ENCODE measurements at places on chromosomes 16 and 17.

DNA sequence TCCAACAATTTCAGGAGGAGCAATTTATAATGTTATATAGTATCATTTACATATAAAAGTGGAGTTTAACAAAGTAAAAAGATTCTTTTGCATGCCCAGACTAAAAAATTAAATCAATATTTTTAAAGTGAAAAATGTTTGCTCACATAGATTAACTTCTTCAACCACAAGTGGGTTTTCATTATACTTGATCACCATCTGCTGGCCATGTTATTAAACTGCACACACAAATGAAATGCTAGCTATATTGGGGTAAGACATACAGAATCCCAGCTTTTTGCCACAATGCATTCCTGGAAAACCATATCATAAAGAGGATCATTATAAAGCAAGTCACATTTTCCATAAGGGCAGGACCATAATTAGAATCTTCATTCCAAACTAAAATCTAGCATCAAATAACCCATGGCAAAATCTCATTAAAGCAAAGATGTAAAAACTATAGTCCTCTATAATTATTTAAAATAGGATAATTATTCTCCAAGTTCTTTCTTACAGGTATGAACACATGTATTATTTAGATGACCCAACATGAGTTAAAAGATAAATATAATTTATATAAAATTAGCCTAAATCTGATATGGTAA lies 26.3 kb downstream of the CEP112 start:
- peak; percentile 71 for DNase-seq

GRCh38 chr16:8888951-8889892 lies 7.1 kb downstream of the LITAFD start:
- DNase-seq = no peak

DNA sequence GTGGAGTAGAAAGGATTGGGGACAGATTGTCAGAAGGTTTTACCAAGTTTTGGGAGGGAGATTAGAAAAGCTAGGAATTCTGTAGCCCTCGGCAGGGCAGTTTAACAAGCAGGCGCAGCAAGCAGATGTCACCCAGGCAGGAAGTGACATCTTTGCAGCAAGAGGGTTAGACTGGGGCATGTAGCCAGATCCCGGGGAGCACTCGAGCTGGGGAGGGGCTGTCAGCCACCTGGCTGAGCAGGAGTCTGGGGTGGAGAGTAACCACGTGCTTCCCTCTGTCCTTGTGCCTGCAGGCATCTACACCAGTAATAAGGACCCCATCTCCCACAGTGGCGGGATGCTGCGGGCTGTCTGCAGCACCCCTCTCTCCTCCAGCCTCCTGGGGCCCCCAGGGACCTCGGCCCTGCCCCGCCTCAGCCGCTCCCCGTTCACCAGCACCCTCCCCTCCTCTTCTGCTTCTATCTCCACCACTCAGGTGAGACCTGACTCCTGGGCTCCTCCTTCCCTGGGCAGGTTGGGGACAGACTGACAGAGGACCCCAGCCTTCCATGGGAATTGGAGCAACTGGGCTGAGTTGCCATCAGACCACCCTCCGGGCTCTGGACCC lies 12.2 kb downstream of the MLLT6 start:
- DNase-seq = no peak

- DNase-seq = no peak
These were observed 1.2 kb upstream of the MIF4GD start for GRCh38 chr17:75271955-75272847.

DNA sequence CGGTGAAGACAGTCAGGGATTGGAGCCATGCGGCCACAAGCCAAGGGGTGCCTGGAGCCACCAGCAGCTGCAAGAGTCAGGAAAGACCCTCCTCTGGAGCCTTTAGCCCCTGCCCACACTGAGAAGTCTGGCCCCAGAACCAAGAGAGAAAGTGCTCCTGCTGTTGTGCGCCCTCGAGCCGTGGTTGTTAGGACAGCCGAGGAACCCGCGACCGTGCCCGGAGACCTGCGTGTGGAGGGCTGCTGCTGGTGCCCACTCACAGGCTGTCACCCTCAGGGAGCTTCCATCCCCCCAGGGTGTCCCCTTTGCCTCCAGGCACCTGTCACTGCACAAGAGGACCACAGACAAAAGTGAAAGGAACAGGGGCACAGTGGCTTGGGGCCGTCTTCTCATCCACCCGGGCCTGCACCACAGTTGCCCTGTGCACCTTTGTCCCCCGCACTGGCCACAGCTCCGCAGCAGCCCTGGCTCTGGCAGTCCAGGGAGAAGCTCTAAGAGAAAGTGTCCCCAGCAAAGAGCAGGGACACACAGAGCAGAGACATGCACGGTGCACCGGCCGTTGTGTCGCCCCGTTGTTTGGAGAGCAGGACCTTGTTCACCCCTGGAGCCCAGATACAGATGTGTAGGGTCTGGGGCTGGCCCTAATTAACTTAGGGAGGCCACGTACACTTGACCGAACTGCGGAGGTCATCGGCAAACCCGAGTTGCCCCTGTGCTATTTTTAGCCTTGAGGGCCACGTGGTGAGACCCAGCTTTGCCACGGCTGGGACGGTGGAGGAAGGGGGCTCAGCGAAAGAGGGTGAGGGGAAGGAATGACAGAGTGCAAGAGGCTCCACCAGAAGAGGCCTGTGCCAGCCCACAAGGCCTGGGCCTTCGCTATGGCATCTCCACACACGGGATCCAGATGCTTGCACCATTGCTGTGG lies 329.2 kb downstream of the C16orf95 start:
- no peak for DNase-seq

DNA sequence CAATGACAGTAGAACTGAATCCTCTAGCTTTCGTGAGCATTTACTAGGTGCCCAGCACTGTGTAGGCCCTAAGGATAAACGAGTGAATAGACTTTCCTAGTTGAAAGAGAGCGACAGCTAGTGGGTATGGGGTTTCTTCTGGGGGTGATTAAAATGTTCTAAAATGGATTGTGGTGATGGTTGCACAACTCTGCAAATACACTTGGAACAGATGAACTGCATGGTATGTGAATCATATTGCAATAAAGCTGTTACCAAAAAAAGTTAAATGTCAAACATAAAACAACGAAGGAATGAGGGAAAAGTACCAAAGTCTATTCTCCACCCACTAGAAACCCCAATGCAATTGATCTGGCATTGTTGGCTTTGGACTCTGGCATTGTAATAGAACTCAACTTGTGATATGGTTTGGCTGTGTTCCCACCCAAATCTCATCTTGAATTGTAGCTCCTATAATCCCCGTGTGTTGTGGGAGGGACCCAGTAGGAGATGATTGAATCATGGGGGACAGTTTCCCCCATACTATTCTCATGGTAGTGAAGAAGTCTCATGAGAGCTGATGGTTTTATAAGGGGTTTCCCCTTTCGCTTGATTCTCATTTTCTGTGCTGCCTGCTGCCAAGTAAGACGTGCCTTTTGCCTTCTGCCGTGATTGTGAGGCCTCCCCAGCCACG lies 70.5 kb downstream of the MARF1 start:
- DNase-seq = no peak

DNA sequence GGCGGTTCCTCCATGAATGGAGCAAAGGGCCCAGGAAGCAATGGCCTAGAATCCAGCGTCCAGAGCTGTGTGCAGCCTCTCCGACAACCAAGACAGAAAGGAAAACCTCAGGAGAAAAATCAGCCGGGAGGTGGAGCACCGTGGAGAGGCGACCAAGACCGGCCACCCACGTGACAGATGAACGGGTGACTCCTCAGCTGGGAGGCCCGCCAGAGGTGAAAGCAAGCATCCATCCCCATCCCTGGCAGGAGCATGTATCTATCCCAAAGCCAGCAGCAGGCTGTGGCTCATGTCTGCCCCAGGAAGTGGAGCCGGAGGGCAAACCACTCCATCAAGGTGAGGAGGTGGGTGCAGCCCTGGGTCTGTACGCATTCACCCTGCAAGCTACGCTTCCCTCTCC lies 52.1 kb downstream of the FOXL1 start:
- DNase-seq = no peak
